ENCODE measurements at places on chromosomes 16 and 17. TPM values are rescaled to one million over a fixed set of nuclear protein-coding genes. Genes with fewer than 3 reads are reported as not detected.

CLEC3A gene
- total RNA-seq, result not detected

ESRP2 gene
- total RNA-seq, result 0.14 TPM

CD2BP2 gene
- 68.4 TPM for total RNA-seq

KRT9 gene
- total RNA-seq, result not detected

EFCAB5 gene
- total RNA-seq, result 0.46 TPM

KREMEN2 gene
- 2.2 TPM for total RNA-seq

VASN gene
- total RNA-seq, result 7.5 TPM

CHTF8 gene
- total RNA-seq, result 124 TPM

SYNGR3 gene
- 8.2 TPM for total RNA-seq

CENPX gene
- total RNA-seq, result 219 TPM

CISD3 gene
- total RNA-seq, result 88.3 TPM

TMEM238L gene
- total RNA-seq, result not detected

CAPN15 gene
- 85.3 TPM for total RNA-seq

TBC1D26 gene
- total RNA-seq, result not detected
